ENCODE measurements at places on chromosomes 4 and X. TPM values are rescaled to one million over a fixed set of nuclear protein-coding genes. Genes with fewer than 3 reads are reported as not detected.

The ARFIP1 gene
- total RNA-seq = 61.2 TPM

The ZNF182 gene
- total RNA-seq = 3.0 TPM

The DMRTC1 gene
- total RNA-seq = not detected

The PPA2 gene
- total RNA-seq = 101 TPM

The ZCCHC12 gene
- not detected for total RNA-seq

Data from smooth muscle cell of trachea (primary cell).